Amygdala (tissue), 56 donors: ENCODE measurements at places on chromosomes 12 and 14.

DNA sequence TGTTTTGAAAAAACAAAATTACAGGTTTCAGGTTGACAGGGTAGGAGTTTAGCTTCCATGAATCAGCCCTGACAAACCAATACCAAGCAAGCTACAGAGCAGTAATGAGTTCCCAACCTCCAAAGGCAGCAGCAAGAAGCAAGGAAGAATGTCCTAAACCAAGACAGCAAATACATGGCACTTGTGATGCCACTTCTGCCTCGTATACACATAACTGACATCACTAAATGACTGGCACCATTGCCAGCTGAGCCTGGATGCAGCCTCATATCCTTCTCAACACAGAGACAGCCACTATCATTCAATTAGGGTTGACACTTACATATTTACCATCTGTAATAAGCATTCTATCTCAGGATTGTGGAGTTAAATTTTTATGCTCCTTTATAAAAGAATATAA is 35.0 kb upstream of the MDM1 start:
- no peak for DNase-seq

- DNase-seq = no peak
These were observed 152.0 kb upstream of the AEBP2 start for GRCh38 chr12:19287302-19287701.

- no peak for DNase-seq
These were observed 101.2 kb downstream of the C12orf50 start for GRCh38 chr12:87928031-87928430.

DNA sequence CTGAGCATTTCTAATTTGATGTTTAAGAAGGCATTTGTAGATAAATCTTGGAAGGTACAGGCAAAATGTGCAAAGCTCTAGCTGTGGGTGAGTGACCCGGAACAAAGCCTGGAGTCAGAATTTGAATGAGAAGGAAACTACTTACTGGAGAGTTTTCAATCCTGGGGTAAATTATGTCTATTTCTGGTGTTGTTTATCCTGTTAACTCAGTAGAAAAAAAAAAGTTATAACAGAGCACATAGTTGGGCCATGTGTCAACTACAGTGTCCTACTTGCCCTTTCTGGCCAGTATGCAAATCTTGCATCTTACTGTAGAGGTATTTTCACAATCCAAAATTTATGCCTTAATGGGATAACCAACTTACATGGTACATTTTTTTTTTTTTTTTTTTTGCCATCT is 182.3 kb downstream of the SYNE2 start:
- DNase-seq = no peak

DNA sequence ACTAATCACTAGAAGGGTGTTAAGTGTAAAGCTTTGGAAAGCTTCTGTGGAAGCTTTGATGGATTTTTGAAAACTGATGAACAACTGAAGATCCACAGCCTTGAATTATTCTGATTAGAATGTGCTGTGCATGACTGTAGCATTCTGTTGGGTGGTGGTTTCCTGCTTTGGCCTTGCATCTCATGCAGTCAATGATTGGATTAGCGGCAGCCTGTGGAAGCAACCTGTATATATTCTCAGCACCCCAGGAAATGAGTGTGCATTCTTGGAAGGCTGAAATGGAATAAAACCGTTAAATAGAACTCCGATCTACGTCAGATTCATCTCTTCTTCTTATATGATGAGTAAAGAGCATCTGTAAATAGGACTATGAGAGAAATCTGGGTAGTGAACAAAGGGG is 120.2 kb downstream of the SLC16A7 start:
- no peak for DNase-seq

GRCh38 chr14:54650959-54651351 is 84.0 kb downstream of the SAMD4A start:
- DNase-seq = no peak

DNA sequence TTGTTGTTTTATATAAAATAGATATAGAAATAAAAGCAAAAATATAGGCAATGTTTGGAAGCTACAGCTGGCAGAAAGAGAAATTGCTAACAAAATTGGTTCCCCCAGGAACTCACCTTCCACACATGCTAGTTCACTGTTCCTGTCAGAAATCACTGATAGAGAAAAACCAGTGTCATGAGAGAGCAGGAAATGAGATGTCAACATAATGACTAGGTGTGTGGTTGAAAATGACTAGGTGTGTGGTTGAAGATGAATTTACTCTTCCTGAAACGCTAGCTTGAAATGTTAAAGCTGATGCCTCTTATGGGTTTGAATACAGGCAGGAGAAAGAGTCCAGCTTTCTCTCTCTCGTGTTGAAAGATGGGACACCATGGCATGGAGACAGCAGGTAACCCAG is 216.3 kb downstream of the C12orf42 start:
- no peak for DNase-seq
